ENCODE measurements at places on chromosomes 5 and 9.
A peak's percentile ranks its signal among the peaks of the same experiment; 100 is the strongest.

DNA sequence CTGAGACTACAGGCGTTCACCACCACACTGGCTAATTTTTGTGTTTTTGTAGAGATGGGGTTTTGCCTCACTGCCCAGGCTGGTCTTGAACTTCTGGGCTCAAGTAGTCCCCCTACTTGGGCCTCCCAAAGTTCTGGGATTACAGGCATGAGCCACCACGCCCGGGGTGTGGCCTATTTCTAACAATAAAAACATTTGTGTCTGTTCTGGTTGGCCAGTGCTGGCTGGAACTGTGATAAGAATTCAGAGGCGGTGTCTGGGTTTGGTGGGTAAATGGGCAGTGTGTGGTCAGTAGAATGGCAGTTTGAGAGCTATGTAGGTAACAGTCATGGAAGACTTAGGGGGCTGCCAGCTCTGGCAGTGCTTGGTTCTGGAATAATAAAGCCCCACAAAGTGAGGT is 46.9 kb upstream of the SYNPO start:
- no peak for DNase-seq

GRCh38 chr5:72472666-72473422 is 34.4 kb downstream of the ZNF366 start:
- DNase-seq = no peak

DNA sequence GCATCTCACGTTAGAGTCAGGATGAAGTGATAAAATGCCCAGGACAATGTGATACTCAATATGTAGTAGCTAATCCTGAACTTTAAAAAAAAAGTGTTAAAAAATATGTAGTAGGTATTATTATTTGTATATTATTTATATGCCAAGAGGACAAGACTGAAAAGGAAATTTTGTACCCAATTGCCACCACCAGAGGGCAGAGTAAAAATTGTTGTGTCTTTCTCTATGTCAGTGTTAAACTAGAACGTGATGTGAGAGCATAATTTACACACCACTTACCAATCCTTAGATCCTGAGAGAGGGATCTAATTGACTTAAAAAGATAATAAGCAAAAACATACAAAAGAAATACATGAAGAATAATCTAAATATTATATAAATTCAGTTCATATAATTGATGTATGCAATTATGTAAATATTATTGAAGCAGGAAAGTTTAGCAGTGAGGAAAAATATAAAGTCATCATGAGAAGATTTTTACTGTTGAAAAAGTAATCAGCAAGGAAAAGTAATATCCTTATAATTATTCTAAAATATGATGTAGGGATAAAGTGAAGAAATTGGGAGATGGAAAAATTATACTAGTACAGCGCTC is 288.9 kb downstream of the RAB3C start:
- peak; percentile 32 for DNase-seq

- no peak for DNase-seq
Measured at GRCh38 chr5:78221964-78222451, 72.5 kb downstream of the AP3B1 start.

GRCh38 chr9:21679432-21679831 is 123.0 kb upstream of the MTAP start:
- no peak for DNase-seq
